Dermis blood vessel endothelial cell (primary cell): ENCODE measurements at places on chromosomes 1 and 21.

GRCh38 chr1:183100361-183100974, 77.2 kb downstream of the LAMC1 start:
- DNase-seq, result no peak

- DNase-seq, result no peak
These were observed 53.1 kb upstream of the CACNA1E start for GRCh38 chr1:181430015-181430885.

- no peak for DNase-seq
These were observed 8.1 kb downstream of the PSRC1 start for GRCh38 chr1:109274533-109275476.

DNA sequence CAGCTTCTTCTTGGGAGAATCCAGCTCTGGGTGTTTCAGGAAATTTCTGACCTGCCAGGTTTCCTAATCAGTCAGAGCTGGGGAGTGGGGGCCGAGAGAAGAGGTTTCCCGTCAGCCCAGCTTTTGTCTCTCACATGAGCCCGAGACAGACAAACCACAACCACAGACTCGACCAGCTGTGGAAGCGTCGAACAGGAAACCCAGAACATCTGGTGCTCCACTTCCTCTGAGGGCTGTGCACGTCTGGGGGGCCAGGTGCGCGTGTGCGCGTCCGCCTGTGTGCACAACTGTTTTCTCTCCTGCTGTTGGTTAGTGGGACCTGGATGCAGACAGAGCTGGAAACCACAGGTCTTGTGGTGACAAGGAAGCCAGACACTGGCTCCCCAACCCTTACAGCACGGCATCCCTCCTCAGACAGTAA, 113.0 kb upstream of the SLC25A33 start:
- DNase-seq, result no peak

DNA sequence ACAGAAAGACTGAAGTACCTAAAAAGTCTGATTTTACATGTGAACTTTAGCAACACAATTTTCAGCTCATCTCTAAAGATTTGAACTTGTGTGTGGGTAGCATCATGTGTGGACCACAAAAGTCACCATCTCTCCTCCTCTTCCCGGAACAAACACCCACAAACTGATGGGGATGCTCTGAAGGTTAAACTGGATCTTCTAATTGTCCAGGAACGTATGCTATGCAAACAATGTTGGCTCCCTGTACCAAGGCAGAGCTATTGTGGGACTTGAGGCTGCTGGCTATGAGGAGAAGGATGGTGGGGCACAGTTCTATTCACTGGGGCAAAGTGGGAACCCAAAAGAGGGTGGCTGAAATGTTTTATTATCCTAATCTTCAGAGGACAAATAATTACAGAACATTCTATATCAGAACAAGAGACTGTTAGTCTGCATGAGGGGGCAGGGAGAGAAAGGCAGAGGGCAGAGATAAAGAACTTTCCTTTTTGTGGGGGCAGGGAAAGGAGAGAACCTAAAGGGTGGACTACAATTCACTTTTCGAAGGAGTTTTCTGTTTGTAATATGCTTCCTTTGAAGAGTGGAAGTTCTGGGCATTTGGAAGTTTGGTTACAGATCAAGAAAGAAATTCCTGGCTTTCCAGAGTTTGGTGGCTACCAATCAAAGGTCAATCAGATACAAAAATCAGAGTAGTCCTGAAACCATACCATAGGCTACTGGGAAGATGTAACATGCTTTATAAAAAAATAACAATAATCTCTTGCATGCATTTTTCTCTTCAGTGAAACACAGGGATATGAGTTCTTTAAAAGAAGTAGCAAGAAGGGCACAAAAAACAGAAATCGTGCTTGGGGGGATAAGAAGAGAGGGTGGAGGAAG, 62.9 kb downstream of the GADD45A start:
- DNase-seq, result no peak
